ENCODE measurements at places on chromosomes 11 and 22.

DNA sequence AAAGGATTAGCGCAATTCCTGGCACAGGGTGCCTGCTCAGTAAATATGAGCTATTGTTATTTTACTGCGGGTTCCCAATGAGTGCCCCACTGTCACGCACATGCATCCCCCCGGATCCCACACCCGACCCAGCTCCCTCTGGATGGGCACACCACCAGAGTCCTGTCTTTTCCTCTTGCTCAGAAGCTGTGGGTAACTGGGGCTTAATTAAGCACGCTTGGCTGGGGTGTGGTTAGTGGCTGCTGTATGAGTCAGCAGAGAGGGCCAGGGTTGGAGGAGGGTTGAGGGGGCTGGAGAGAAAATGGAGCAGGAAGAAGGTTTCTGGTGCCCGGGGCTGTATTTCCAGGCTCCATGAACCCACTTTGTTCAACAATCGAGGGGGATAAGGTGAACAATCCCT is 30.3 kb upstream of the NECTIN1 start:
- DNase-seq, result no peak

- no peak for DNase-seq
These were observed 33.7 kb downstream of the ZC3H12C start for GRCh38 chr11:110126936-110127335.

GRCh38 chr22:48594016-48594756 is 1233.5 kb downstream of the BRD1 start:
- DNase-seq, result no peak

DNA sequence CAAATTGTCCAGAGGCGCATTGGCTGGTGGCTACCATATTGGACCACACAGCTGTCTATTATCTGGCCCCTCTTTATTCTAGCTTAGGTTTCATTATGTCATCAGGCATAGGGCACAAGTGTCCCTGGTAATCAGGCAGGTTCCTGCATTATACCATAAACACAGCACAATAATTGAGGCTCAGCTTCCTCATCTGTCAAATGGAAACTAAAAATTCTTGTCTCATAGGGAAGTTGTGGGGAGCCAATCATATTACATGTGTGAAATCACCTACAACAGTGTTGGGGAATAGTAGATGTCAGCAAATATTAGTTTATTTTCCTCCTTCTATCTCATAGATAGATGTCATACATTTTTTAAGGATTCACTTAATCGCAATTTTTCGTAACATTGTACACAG is 231.0 kb upstream of the SORL1-AS1 start:
- no peak for DNase-seq

- no peak for DNase-seq
These were observed 21.2 kb downstream of the DAGLA start for GRCh38 chr11:61701242-61701886.

DNA sequence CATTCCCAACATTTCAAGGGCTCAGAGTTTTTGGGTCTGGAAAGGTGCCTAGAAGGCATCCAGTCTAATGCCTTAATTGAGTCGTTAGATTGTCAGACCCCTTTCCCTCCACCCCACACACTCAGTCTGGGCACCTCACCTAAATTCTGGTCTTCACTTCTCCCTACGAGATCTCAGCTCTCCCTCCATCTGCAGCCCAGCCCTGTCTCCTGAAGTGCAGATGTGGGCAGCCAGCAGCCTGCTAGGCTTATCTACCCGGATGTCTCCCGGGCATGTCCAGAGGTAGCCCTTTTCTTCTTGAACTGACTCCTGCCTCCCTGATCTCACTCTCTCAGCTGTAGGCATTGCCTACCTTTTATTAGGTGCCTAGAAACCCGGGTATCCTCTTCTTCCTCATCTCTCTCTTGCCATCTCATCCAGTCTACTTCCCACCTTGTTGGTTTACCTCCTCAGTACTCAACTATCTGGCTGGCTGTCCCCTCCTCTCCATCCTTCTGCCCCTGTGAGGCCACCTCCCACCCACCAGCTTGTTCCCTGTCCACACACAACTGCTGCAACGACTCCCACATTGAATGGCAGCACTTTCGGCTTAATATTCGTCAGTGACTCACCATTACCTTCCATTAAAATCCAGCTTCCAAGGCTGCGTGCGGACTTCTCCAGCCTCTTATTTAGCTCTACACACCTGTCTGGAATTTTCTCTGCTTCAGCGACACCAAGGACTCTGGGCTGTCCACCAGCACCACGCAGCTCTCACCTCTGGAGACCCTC is 6.2 kb downstream of the SEPTIN3 start:
- no peak for DNase-seq

DNA sequence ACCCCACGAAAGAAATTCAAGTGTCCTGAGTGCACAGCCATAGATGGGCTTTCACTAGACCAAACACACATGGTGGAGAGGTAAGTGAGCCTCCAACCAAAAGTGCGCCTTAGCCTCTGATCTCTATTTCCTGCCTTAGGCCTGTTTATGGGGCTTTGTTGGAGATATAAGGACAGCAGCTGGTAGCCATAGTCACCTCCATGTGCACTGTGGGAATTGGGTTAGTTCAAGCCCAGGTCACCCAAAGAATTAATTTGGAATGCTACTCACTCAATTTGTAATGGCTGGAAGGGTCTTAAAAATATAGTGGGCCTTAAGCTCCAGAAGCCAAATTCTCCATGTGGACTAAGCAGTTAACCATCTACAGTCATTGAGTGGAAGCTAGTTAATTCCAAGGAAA is 73.6 kb downstream of the ALX4 start:
- DNase-seq, result no peak

- DNase-seq, result no peak
These were observed 171.6 kb downstream of the LARGE1 start for GRCh38 chr22:33748714-33749113.

GRCh38 chr22:44330744-44331660 is 18.3 kb upstream of the SHISAL1 start:
- DNase-seq, result no peak

DNA sequence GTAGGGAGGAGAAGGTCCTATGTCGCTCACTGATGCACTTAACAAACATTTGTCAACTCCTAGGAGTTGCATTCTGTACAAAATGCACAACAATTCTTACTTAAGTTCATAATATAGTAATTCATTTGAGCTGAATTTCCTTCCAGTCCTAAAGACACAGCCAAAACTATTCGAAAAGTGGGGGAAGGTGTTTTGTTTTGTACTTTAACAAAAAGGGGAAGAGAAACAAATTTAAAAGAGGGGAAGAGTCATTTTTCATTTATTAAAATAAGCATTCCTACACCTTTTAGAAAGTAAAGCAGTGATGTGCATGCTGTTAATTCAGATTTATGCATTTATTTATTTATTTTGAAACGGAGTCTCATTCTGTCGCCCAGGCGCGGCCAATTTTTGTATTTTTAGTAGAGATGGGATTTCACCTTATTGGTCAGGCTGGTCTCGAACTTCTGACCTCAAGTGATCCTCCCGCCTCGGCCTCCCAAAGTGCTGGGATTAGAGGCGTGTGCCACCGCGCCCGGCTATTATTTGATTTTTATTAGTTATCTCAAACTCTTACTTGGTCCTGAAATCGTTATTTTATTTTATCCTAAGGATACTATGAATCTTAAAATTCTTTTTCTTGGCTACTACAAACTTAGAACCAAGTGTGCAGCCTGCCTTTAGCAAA is 1.1 kb upstream of the FANCF start:
- DNase-seq, result no peak

- no peak for DNase-seq
These were observed 25.9 kb upstream of the KCNJ11 start for GRCh38 chr11:17414317-17414737.

GRCh38 chr22:40410272-40410671 is 39.9 kb downstream of the SGSM3 start:
- no peak for DNase-seq

GRCh38 chr11:36825251-36825650 is 227.2 kb upstream of the RAG2 start:
- no peak for DNase-seq

DNA sequence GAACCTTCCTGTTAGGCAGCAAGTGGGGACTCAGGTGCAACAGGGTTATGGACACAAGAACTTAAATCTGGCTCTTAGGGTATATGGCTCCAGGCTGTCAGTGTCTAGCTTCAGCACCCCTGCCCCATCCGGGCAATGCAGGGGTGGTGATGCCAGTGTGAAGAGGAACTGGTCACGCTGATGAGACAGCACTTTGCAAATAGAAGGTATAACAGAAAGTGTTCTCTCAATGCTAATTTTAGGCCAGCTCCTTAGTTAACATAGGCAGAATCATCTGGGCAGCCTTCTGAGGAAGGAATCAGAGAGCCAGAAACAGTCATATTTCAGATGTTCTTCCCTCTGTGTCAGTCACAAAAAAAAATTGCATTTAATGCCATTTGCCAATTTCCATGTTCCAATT is 41.2 kb downstream of the SYT9 start:
- no peak for DNase-seq

GRCh38 chr11:121472312-121472711 is 19.5 kb upstream of the SORL1-AS1 start:
- DNase-seq, result no peak

DNA sequence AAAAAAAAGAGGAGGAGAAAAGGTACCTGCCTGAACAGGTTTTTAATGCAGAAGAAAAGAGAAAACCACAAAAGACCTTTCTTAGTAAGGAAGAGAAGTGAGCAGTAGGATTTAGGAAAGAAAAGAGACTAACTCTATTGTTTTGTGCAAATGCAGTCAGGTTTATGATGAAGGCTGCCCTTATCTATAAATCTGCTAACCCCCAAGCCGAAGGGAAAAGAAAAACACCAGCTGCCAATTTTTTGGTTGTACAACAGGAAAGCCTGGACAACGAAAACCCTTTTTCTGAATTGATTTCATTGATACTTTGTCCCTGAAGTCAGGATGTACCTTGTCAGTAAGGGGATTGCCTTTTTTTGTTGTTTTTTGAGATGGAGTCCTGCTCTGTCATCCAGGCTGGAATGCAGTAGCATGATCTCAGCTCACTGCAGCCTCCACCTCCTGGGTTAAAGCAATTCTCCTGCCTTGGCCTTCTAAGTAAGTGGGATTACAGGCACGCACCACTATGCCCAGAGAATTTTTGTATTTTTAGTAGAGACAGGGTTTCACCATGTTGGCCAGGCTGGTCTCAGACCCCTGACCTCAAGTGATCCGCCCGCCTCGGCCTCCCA is 21.2 kb downstream of the POLD4 start:
- no peak for DNase-seq

- no peak for DNase-seq
These were observed 46.0 kb downstream of the DENND5A start for GRCh38 chr11:9219115-9219514.

GRCh38 chr11:69419662-69420395 is 61.6 kb upstream of the LINC01488 start:
- DNase-seq, result no peak

DNA sequence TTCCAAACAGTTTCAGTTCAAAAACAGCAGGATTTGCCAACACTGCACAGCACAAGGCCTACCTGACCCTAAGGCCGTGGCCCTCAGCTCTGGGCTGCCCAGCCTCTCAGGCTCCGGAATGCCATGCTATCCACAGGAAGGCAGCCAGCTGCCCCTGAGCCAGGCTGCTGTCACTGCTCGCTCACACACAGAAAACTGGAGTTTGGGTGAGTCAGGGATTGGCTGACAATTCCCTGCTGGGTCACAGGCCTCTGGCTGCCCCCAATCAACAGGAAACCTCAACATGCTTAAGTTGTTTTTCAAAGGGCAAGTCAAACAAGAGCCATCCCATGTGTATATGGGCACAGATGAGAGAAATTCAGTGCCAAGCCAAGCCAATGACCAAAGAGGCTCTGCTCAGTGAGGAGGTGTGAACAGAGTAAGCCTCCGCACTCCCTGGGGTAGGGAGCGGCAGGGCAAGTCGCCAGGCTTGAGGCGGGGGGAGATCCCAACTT is 50.2 kb downstream of the RPL27A start:
- DNase-seq, result no peak

DNA sequence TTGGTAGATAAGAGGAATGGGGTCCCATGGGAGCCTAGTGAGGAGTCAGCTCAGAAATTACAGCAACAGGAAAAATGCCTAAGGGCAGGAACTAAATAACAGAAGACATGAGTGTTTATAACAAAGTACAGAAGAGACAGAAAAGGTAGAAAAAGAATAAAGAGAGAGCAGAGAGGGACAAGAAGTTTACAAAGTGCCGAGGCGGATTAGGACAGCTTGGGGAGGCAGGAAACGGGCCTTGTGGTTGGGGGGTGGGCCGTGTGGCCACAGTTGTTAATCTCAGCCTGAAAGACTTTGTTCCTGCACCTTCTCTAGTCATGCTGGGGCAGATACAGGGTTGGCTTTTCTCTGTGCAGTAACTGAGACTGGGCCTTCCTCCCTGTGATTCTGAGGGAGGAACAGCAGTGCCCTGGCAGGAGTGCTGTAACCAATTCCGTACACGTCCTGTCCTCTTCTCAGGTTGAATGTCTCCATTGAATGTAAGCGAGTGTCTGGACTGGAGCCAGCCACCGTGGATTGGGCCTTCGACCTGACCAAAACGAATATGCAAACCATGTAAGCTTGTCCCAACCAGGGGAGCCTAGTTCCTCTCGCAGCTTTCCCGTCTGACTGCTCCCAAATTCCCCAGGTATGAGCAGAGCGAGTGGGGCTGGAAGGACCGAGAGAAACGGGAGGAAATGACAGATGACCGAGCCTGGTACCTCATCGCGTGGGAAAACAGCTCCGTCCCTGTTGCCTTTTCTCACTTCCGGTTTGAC is 13.2 kb downstream of the NAA40 start:
- DNase-seq, result no peak

GRCh38 chr11:10800292-10800691 is 8.4 kb downstream of the EIF4G2 start:
- DNase-seq, result no peak

- DNase-seq, result no peak
These were observed 50.5 kb upstream of the FDX1 start for GRCh38 chr11:110379261-110379660.

All from iPS DF 19.7 (cell line).